Right cardiac atrium (tissue), 5 donors: ENCODE measurements at places on chromosomes 13 and 19. TPM values are rescaled to one million over a fixed set of nuclear protein-coding genes. Genes with fewer than 3 reads are reported as not detected.

- DNase-seq = no peak
These were observed 10.4 kb downstream of the TSPAN16 start for GRCh38 chr19:11306337-11306736.

DNA sequence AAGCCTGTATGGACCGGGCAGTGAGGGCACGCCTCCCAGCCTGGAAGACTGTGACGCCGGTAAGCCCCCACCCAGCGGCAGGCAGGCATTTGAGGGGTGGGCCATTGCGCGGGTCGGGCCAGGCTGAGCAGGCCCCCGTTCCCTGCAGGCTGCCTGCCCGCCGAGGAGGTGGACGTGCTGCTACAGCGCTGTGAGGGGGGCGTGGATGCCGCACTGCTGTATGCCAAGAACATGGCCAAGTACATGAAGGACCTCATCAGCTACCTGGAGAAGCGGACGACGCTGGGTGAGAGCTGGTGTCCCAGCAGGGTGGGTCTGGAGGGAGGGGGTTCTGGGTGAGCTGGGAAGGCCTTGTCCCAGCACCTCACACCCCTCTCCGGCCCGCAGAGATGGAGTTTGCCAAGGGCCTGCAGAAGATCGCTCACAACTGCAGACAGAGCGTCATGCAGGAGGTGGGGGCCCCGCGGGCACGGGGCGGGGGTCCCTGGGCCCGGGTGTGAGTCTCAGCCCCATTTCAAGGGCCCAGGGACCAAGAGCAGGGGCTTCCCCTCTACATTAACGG is 7.1 kb downstream of the ARHGAP45 start:
- DNase-seq = no peak

DNA sequence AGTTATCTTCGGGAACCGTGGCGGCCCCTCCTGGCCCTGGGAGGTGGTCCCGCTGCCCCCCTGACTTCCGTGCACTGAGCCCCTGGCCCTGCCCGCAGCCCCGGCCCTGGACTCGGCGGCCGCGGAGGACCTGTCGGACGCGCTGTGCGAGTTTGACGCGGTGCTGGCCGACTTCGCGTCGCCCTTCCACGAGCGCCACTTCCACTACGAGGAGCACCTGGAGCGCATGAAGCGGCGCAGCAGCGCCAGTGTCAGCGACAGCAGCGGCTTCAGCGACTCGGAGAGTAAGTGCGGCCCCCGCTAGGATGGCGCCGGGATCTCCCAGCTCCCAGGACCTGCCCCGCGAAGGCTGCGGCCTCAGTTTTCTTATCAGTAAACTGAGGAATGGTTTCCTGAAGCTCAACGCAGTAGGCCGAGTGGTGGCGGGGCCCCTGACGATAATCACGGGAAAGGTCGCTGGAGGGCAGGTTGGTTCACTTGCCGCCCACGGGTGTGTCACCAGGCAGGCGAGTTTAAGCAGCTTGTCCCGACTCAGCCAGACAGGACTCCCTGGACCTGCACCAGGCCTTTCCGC is 924 bp downstream of the RGCC start:
- peak; percentile 75 for DNase-seq

The ZNF208 gene
- 11.1 TPM for total RNA-seq

DNA sequence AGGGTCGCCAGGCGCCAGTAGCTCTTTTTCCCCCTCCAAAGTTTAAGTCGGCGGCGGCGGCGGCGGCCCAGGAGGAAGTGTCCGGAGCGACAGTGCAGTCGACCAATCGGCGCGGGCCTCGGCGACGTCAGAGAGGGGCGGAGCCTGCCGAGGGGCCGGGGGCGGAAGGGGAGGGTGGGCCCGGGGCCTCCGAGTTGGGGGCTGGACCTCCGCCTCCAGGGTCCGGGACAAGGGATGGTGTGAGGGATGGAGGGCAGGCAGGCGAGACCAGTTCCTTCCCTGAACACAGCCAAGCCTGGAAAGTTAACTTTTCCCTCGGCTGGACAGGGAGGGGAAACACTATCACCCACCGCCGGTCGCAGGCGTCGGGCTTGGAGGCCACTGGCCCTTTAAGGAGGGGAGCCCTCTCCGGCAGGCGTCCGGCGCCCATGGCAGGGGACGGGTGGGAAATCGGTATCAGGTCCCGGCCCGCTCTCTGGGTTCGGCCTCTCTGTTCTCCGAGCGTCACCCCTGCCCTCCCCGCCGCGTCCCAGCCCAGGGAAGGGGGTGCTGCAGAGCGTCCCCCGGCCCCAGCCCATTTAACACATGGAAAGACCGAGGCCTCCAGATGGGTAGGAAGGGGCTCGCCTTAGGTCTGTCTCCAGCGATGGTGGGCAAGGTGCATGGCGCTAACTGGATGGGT is at the start of gene PRKD2:
PRKD2 (minus strand) TSS at position 81 of the 682 bp plus-strand sequence. CDS start 744 bp downstream, outside the sequence.
- peak; percentile 92 for DNase-seq

GRCh38 chr13:42574011-42574410 is at the start of gene TNFSF11:
TNFSF11 (plus strand) TSS chr13:42574152; CDS start chr13:42574304, 152 bp downstream.
- no peak for DNase-seq
